ENCODE measurements at places on chromosomes 7 and 10.

DNA sequence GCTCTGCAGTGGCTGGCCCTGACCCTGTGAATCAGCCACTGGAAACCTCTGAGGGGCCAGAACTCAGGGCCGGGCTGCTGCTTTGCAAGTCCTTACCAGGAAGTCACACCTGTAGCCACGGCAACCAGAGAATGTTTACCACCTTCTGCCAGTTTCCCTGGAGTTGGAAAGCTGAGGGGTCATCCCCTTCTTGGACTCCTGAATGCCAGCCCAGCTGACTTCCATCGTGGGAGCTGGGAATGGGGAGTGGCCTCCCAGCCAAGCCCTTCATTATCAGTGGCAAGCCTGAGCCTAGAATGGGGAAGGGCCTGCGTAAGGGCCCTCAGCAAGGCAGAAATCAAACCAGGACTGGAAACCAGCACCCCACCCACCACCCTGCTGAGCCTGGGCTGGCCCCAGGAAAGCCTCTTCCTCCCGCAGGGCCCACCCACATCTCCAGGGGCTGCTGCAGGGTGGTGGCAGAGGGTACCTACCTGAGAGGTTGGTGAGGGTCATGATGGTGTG is 6.5 kb upstream of the CRHR2 start:
- no peak for DNase-seq

- no peak for DNase-seq
Observed at GRCh38 chr7:142338633-142339501, 81.0 kb upstream of the PRSS58 start.

GRCh38 chr7:2475678-2476015 is 551 bp downstream of the GRIFIN start:
- no peak for DNase-seq

DNA sequence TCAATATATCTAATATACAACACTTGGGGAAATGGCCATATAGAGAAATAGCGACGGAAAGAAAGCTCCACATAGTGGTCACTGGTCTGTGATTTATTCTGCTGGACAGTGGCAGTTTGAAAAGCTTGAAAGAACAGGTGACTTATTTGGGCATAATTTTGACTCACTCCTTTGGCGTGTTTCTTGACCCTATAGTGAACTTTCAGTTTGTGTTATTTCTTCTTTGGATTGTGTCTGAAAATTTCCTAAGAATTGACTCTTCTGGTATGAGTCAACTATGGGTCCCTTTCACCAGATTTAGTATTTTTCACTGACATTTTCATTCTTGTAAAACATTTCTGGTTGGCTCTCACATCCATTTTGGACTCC is 25.8 kb upstream of the IMMP2L start:
- no peak for DNase-seq

DNA sequence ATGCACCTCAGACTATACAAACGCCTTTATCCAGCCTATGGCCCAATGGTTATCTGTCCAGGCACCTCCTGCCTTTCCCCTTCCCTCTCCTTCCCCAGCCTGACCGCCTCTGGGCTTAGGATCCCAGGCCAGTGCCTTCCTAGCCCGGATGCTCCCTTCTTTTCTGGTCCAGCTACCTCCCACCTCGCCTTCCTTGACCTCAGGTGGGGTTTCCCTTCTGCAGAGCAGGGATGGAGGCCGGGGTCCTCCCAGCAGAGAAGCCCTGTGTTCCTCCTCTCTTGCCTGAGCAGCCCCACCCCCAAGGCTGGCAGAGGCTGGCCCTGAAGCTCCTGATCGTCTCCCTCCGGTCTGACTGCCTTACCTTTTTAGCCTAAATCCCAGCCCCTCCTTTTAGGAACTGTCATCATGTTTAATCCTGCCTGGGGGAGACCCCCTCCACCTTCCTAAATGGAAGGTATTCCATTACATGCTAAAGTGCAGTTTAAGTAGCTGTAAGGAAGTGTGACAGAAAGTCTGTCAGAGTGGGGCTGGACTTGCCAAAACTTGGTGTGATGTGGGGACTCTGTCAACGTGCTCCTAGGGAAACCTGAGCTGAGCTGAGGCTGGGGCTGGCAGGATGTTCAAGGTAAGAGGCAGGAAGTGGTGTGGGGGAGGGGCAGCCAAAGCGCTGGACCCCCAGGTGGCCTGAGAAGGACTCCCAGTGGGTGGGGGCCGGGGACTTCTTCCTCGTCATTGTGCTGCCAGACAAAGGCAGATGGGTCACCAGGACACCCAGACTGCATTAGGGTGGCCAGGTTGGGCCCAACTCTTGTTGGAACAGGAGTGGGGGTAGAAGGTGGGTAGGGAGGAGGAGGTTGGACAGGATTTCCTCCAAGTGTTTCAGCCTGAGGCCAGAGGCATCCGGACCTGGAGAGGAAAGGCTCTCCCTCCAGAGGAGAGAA is 39.5 kb downstream of the LBX1 start:
- no peak for DNase-seq

DNA sequence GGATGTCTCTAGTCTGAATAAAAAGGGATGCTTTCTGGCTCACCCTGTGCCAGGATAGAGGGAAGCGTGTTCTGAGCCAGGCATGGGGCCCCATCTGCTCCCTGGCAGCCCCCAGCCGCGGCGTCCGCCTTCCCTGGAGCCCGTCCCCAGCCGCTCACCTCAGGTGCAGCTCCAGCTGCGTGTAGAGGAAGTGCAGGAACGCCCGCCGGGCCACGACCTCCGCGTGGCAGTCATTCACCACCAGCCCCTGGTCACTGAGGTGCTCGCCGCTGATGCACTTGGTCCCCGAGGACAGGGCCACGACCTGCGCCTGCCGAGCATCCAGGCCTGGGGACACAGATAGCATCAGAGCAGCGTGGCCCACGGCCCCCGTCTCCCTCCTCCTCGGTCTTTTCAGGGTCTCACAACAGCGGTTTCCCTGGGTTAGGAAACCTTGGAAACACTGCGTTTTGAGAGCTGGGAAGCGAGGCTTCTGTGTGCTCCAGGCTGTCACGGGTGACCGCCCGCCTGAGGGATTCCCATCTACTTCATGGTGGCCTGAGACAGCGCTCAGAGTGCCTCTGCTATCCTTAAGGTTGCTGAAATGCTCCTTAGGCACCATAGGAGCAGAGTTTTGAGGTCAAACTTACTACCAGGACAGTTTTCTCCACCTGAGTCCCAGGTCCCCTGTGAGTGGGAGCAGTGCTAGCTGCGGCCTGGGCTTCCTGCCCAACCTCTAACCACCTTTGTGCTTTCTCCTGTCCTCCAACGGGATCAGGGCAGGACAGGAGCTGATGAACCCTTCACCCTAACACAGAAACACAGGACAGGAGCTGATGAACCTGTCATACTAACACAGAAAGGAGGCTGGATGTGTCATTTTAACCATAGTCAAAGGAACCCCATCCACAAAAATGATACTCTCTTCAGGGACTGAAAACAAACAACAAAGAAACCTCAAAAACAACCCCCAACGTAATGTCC is 186.1 kb downstream of the WDR37 start:
- no peak for DNase-seq

- DNase-seq = no peak
Observed at GRCh38 chr7:43289826-43290225, 177.4 kb downstream of the HECW1 start.

- no peak for DNase-seq
Observed at GRCh38 chr10:90561666-90562065, 296.2 kb downstream of the HTR7 start.

GRCh38 chr7:128167042-128167701 is 73.9 kb upstream of the LEP start:
- DNase-seq = peak; percentile 55

DNA sequence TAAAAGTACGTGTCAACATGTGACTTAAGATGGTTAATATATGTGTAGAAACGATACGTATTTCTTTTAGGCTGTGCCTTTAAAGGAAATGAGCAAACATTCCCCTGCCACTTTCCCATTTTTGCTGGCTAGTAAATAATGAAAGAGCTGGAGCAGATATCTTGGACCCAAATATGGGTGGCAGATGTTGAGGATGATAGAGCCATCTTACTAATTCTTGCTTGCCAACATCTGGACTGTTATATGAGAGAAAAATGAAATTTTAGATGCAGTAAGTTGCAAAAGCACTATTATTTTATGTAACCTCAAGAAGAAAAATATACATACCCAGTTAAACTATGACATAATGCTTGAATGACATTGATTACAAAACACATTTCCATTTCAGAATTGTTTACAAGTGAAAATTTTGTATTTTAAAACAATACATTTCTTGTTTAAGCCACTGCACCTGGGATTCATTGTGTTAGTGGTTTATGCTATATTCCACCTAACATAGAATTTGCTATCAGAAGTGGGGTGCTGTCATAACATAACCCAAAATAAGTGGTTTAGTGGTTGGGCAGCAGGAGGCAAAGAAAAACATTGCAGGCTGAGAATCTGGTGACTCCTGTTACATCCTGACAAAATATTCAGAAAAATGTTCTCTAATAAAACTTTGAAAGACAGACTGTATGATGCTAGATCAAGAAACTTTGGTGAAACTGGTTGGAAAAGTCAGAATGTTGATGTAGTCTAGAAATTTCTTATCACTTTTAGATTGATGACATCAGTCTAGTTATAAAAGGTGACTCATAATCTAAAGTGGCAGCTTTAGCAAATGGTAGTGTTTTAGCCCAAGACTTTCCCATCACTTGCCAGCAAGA is 305.0 kb downstream of the PTEN start:
- DNase-seq = no peak

DNA sequence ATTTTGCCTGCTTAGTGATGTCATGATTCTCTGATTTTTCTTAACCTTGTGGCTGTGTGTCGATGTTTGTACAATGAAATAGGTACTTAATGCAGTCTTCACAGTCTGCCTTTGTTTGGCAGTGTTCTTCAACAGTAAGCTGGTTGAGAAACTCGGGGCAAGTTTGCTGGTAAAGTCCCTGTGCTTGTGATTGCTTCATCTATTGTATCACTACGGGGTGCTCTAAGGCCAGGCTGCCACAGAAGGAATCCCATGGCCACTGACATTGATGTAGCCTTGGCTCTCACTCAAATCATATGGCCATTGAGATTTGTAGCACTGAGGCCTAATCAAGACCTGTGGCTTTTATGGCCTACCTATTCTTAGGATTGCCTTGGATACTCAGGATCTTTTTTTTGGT is 33.5 kb upstream of the PRSS37 start:
- no peak for DNase-seq

GRCh38 chr7:97578225-97578624 is 153.7 kb upstream of the TAC1 start:
- DNase-seq = no peak

GRCh38 chr7:152076324-152076821 is 50.9 kb downstream of the GALNT11 start:
- no peak for DNase-seq

DNA sequence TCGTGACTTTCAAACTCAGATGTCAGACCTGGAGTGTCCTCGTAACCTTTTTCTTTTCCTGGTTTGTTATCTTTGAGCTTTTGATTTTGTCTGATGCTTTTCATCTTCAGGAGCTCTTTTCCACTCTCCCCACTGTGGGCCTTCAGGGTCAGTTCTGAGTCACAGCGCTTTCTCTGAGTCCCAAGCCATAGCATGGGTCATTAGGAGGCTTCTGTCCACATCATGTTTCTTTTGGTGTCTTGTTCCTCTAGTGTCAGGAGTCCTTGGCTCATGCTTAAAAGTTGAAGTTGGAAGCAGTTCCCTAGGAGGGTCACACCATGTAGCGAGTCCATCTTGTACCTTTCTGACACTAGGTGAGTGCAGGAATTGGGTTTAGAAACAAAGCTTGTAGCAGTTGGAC is 40.3 kb downstream of the DAGLB start:
- DNase-seq = no peak

GRCh38 chr7:141511676-141512396 is 39.4 kb upstream of the AGK start:
- DNase-seq = no peak
